Cardiac muscle cell (in vitro differentiated cells and primary cell): ENCODE measurements at places on chromosomes 7 and 10. TPM values are rescaled to one million over a fixed set of nuclear protein-coding genes. Genes with fewer than 3 reads are reported as not detected.

SOSTDC1 gene
- total RNA-seq: 0.85 and 1.7 TPM in 2 replicates

GRCh38 chr10:62732841-62733653 lies 71.5 kb upstream of the ADO start:
- no peak overlapping the region for H3K27ac ChIP-seq
- no peaks in the 10 kb centered on the region for H3K27me3 ChIP-seq
- H3K36me3 ChIP-seq: no peaks in the 10 kb centered on the region

DNA sequence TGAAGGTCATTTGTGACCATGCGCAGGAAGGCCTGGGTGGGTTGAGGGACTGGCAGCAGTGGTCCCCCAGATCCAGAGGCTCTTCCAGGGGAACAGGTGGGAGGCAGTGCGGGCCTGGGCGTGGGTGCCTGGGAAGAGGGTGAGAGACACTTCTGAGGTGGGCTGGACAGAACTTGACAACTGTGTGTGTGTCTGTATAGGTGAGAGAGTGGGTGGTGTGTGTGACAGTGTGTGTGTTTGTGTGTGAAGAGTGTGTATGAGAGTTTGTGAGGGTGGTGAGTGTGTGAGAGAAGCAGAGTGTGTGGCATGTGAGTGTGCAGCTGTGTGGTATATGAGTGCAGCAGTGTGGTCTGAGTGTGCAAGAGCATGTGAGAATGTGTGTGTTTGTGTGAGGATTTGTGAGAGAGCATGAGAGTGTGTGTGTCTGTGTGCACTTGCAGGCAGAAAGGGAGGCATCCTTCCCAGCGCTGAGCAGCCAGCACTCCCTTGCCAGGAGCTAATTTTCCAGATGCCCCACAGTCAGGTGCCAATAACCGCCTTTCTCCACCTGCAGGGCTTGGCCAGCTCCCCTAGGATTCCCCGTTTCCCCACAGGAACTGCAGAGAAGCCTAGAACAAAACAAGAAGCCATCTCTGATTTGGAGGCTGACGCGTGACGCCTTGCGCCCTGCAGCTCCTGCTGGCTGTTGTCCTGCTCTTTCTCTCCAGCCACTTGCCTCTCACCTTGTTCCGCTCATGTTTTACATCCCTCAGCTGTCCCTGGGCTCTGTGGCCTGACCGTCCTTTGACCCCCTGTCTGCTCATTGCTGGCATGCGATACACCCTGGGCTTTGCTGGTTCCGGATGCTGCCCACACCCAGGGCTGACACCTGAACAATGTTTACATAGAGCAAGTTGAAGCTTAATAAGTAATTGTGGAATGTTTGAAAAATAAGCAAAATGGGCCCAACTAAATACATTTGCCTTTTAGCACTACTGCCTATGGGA lies 88.0 kb downstream of the TMEM178B start:
- no peaks in the 10 kb centered on the region for H3K36me3 ChIP-seq
- H3K4me1 ChIP-seq: no peaks in the 10 kb centered on the region
- DNase-seq: no peak
- no peak overlapping the region for H3K27ac ChIP-seq

GRCh38 chr7:143299840-143300239 lies 11.7 kb downstream of the CASP2 start:
- no peak overlapping the region for H3K4me3 ChIP-seq
- DNase-seq: peak; percentile 44
- H3K27me3 ChIP-seq: no peaks in the 10 kb centered on the region
- peaks cover 18% of the 10 kb centered on the region for H3K4me1 ChIP-seq
- H3K36me3 ChIP-seq: peaks cover 72% of the 10 kb centered on the region

DNA sequence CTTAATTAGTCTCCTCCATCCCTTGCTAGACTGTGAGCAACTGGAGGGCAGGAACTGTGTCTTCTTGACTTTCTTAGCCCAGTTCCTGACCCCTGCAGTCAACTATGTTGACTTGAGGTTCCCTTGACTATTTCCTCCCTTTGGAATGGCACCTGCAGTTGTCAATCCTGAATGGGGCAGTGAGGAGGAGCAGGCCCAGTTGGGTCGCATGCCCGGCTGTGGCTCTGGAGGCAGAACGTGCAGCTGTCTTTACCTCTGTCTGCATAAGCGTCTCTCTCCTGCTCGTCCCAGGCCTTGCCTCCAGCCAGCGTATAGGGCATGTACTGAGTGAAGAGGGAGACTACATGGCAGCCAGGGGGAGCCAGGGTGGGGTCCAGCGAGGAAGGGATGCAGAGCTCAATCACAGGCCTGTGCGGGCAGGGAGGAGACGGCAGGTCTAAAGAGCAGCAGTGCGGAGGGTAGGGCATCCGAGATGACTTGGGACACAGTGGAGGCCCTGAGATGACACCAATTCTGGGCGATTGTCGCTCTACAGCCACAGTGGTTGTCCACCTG lies 26.8 kb downstream of the PYROXD2 start:
- no peaks in the 10 kb centered on the region for H3K4me1 ChIP-seq
- no peaks in the 10 kb centered on the region for H3K27me3 ChIP-seq
- peaks cover 4% of the 10 kb centered on the region for H3K36me3 ChIP-seq
- H3K27ac ChIP-seq: no peak overlapping the region
- no peak for DNase-seq

GRCh38 chr7:42285383-42285824 lies 48.4 kb upstream of the GLI3 start:
- no peaks in the 10 kb centered on the region for H3K27me3 ChIP-seq
- H3K36me3 ChIP-seq: no peaks in the 10 kb centered on the region
- no peak overlapping the region for H3K4me3 ChIP-seq
- no peak for DNase-seq
- H3K27ac ChIP-seq: no peak overlapping the region

GRCh38 chr10:124657806-124658205 lies 86.4 kb downstream of the FAM53B start:
- H3K4me3 ChIP-seq: no peak overlapping the region
- no peak overlapping the region for H3K27ac ChIP-seq
- no peaks in the 10 kb centered on the region for H3K36me3 ChIP-seq
- no peaks in the 10 kb centered on the region for H3K27me3 ChIP-seq
- peaks cover 5% of the 10 kb centered on the region for H3K4me1 ChIP-seq
